Left ventricle myocardium superior (tissue), 1 donor: ENCODE measurements at places on chromosomes 2 and 18. TPM values are rescaled to one million over a fixed set of nuclear protein-coding genes. Genes with fewer than 3 reads are reported as not detected.

- no peak for DNase-seq
Observed at GRCh38 chr18:77248873-77249568, 627 bp upstream of the GALR1 start.

- DNase-seq, result no peak
Observed at GRCh38 chr2:61016392-61017002, 1.0 kb upstream of the PEX13 start.

- no peak for DNase-seq
Observed at GRCh38 chr2:43033466-43034241, 192.8 kb downstream of the ZFP36L2 start.

DNA sequence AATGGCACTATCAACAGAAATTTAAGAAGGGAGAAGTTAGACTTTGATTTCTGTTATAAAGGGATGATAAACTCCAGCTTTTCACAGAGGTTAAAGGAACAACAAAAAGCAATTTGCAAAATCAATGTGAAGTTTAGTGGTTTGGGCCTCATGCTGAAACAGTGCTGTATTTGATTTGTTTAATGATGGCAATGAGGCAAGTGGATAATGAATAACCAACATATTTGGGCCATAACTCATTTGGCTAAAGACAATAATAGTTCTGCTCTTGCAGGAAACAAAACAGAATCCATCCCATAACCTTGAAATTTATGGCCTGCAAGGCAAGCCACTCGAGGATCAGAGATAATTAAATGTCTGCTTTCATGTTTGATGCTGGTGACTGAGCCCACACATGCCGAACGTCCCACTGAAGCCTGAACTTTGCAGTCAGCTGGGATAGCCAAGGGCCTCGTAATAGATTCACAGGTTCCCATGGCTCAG, 56.5 kb downstream of the TPGS2 start:
- no peak for DNase-seq

- DNase-seq, result no peak
Observed at GRCh38 chr2:121094845-121095244, 190.2 kb downstream of the TFCP2L1 start.

DNA sequence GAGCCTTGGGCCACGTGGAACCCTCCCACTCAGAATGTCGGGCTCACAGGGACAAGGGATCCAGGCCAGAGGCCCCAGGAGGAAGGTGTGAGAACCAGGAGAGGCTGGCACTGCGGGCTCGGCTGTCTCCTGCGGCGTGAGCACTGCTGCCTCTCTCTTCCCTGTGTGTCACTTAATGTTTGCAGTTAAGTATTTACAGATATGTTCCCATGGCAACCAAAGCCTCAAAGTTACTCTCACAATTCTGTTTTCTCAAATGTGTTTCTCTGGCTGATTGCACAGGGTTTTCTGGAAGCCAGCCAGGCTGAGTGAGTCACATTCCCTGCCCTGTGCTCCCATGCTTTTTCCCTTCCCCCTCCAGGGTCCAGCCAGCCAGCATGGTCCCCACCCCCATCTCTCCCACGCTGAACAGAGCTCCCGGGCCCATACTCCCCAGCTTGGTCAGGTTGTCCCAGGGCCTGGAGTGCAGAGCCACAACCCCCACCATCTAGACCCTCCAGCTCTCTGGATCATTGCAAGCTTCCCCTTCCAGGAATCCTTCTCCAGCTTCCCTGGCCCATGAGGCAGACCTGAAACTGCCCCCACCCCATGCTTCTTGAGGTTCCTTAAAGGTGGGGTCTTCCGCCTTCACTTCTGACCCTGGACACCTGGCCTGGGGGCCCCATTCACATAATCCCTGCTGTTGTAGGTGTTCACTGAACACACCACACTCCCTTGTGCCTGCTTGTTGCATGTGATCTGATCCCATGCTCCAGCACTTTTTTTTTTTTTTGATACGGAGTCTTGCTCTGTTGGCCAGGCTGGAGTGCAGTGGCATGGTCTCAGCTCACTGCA, 265.9 kb downstream of the CELF4 start:
- DNase-seq, result peak; percentile 80

DNA sequence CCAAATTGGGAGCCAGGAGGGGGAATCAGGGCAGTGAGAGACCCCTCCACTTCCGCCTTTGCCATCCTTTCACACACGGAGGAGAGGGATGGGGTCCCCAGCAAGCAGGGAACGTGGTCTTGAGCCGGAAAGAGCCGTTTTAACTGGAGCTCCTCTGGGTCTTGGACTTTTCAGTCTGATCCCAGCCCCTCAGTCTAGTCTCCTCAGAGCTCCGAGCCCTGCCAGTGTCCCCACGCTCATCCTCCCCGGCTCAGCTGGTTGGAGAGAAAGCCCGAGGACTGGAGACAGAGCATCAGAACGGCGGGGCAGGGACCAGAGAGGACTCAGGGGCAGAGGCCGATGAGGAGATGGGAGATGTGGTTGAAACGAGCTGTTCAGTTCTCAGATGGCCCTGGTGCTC, 26.1 kb upstream of the OTOF start:
- no peak for DNase-seq

DNA sequence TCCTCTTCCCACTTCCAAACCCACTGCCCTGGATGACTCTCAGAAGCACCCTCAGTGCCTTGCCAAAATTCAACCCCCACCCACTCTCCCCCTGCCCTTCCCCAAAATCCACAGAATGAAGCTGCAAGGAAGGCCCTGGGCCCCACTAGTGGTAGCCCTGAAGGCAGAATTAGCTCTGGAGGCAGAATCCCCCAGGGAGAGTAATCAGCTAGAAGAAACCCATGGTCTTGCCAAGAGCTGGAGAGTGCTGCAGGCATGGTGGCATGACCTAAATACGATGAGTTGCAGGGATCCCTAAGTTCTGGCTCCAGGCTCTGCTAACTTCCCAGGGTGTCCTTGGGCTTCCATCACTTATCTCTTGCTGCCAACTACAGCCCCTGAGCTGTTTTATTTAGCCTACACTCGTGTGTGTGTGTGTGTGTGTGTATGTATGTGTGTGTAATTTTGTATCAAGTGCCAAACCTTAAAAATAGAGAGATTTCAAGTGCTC, 7.9 kb downstream of the GAD1 start:
- no peak for DNase-seq

DNA sequence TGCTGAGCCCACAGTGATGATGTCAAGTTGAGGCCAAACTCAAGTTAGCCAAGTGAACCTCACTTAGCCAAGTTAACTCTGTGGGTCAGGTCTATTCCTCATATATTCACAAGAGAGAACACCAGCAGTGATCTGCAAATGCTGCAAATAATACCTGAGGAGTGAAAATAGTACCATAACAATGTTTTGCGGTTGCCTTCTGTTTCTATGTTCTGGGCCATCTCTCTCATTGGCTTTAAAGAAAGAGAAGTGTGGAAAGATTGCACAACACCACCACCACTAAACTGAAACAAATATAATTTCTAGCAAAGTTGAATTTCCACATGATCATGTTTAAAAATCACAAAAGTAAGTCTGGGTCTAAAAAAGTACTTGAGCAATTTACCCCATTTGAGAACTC, 211.1 kb upstream of the GALNT5 start:
- no peak for DNase-seq

DNA sequence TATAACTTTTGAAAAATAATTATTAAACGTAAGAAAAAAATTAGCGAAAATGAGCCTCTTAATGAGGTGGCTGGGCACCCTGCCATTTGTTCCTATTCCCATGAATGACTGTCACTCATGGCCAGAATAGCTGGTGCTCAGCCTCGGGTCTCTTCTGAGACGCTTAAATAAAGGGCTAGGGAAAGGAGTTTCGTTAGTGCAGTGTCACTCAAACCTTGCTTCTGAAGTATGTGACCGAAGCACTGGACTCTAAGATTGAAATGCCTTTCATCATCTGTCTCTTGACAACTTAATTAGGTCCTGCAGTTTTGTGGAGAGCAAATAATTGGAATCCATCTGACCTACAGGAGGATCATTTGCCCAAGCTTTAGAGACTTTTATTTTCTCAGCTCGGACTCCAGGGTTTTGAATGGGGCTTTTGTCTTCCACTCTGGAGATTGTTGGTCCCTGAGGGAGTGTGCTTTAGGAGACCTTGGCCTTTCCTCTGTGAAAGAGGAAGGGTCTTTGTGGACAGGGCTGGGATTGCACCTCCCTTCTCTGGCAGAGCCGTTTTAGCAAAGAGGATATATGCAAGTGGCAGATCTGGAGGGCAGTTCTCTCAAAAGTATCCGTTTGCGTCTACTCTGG, 42.3 kb upstream of the FHOD3 start:
- no peak for DNase-seq

DNA sequence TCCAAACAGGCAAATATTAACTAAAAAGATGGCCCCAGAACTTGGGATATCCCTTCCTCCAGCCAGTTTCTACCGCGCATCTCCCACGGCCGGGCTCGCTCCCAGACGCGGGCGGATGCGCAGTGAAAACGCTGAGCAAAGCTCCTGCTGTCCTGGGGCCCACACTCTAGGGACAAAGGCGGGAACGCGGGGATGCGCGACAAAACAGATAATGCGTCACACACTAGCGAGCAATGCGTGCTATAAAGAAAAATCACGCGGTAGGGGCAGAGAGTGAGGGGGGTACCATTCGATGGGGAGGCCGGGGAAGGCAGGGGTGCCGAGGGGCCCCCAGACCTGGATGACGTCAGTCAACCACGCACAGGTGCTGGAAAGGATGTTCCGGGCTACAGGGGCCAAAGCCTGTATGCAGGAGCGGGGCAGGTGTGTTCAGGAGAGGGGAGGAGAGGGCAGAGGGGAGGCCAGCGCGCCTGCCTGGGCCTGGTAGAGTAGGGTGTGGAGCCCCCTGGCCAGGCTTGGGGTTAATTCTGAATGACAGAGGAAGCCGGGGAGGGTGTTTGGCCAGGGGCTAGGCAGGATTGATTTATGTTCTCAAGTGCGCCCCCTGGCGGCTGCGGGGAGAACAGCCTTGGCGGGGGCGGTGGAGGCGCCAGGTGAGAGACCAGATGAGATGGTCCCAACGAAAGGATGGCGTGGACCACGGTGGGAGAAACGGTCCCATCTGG, 14.9 kb upstream of the ITM2C start:
- DNase-seq, result peak; percentile 67

- peak; percentile 72 for DNase-seq
Observed at GRCh38 chr2:223465793-223466192, 136.4 kb downstream of the SCG2 start.

- no peak for DNase-seq
Observed at GRCh38 chr18:31586616-31587015, 5.1 kb upstream of the TTR start.

DNA sequence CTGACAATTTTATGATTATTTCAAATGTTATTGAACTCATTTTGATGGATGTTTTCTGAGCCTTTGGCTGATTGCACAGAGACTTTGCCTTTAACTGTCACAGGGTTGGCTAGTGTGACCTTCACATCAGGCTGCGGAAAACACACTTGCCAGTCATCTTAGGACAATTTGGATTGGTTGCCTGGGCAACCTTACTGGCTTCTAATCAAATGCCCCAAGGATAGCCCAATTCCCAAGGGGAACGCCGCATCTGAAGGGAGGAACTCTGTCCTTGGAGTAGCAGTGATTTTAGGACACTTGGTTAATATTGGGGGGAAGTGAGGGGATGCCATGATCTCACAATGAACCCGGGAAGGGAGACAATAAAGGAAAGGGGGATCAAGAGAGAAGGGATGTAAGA, 29.5 kb downstream of the OSBPL6 start:
- no peak for DNase-seq

GRCh38 chr2:233117811-233118647, 57.9 kb downstream of the INPP5D start:
- DNase-seq, result no peak

DNA sequence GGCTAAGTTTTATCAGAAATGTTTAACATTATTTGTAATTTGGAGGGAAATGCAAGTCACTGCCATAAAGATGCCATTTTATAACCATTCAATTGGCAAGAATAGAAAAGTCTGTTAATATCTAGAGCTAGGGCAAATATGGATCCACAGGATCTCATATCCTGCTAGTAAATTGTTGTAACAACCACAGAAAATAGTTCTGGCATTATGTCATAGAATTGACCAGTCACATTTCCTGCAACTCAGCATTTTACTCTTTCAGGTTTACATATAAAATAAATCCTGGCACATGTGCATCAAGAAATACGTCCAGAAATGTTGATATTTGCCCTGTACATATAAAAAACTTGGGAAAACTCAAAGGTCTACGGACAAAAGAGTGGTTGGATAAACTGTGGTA, 32.9 kb downstream of the OSBPL6 start:
- DNase-seq, result no peak

DNA sequence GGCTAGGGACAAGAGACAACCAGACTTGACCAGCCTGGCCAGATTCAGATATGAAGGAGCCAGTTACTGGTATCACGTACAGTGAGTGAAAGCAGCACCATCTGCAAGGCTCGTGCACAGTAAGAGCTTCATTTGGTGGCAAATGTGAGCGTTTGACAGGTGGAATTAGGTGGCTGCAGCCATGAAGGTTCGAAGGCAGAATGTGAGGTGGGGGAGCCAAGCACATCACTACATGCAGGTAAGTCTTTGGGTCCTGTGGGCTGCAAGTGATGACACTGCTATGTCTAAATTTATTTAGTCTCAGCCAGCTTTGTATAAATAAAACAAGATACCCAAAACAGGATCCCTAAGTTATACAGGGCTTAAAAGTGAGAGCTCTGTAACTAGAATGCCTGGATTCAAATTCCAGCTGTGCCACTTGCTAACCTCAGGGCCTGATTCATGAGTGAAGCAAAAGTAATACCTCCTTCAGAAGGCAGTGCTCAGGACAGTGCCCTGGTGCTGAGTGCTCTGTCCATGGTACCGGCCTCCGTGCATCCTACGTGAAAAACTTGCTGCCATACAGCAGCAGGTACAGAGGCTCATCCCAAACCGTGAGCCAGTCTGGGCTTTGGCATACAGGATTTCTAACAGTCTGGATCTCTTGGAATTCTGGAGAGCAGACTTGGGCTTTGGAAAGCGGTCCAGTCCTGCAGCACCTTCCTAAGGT, 18.6 kb downstream of the DDX18 start:
- DNase-seq, result no peak

DNA sequence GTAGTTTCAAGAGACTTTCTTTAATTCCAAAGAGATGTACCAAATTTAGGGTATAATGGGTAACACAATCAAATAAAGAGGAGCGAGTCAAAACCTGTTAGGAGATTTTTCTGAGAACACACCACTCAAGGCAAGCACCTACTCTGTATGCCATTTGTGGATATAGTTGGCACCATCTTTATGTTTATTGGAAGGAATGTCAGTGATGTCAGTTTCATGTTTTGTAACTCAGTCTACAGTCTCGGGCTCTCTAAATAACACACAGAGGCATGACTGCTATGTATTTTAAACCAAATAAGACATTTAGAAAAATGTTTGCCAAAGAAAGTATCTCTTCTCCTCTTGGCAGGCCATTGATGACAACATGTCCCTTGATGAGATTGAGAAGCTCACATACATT, 59.7 kb downstream of the CPS1 start:
- no peak for DNase-seq

DNA sequence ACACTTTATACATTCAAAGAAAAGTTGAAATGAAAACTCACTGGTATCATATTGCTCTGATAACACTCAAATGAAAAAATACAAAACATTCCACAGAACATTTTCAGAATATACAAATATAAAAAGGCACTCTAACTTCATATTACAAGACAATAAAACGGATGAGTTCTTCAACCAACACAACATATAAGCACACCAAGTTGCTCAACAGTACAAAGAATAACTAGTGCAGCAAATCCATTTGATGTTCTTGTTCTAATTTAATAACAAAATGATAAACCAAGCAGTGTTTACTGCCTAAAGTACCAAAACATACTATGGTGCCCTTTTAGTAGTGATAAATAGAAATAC, 60.8 kb upstream of the PGAP1 start:
- no peak for DNase-seq

Gene ANKRD23
- total RNA-seq, result 5.5 TPM

Gene ABCB11
- total RNA-seq, result 0.25 TPM

Gene TNFAIP6
- 2.4 TPM for total RNA-seq

Gene ABCA12
- not detected for total RNA-seq

Gene ECEL1
- total RNA-seq, result 0.37 TPM

Gene NOL4
- total RNA-seq, result 0.35 TPM

Gene C2orf66
- not detected for total RNA-seq

Gene ASAP2
- 10.1 TPM for total RNA-seq
